ENCODE measurements at places on chromosomes 7 and 10.

GRCh38 chr7:74612015-74612829, 45.3 kb upstream of the GTF2I start:
- peak; percentile 75 for DNase-seq

DNA sequence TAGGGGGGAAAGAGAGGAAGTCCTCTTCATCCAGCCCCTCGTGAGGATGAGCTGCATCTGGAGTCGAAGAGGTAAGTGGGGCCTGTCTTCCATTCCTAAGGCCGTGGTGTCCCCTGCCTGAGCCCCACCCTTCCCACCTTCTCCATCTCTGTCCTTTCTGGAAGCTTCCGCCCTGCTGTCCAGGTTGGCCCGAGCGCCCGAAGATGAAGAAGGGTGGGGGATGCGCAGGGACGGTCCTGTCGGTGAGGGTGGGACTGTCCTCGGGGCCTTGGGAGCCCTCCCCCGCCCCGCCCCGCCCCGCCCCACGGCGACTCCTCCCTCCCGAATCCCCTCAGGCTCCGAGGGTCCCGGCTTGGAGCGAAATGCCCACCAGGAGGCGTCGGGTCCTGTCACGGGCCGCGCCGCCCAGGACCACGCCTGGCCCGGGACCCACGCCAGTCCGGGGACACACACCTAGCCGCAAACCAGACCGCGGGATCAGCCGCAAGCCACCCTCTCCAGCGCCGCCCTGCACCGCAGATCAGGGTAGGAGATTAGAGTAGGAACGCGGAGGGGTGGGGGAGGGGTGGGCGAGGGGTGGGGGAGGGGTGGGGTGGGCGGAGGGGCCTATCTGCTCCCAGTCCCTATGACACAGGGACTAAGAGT, 15.3 kb downstream of the GPRIN2 start:
- DNase-seq = no peak

GRCh38 chr10:48981310-48981907, 41.8 kb upstream of the LRRC18 start:
- DNase-seq = peak; percentile 17

- DNase-seq = no peak
Observed at GRCh38 chr10:33291053-33291592, 43.3 kb downstream of the NRP1 start.

DNA sequence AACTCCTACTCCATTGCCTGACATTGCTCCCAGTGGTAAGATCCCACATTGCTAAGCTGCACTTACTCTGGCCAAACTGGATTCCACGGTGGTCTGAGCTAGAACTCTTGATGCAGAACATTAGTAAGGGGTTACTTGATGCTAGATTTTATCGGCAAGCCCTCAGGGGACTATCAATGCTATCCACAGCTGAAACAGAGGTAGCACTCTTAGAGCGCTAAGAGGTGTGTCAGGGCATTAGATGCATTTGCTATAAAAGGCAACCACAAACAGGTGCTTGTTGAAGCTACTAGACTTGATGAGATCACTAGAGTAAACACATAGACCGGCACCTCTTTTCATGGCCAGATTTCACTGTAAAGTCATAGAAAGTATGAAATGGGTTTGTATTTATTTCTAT, 116.3 kb downstream of the MDFIC start:
- DNase-seq = no peak

DNA sequence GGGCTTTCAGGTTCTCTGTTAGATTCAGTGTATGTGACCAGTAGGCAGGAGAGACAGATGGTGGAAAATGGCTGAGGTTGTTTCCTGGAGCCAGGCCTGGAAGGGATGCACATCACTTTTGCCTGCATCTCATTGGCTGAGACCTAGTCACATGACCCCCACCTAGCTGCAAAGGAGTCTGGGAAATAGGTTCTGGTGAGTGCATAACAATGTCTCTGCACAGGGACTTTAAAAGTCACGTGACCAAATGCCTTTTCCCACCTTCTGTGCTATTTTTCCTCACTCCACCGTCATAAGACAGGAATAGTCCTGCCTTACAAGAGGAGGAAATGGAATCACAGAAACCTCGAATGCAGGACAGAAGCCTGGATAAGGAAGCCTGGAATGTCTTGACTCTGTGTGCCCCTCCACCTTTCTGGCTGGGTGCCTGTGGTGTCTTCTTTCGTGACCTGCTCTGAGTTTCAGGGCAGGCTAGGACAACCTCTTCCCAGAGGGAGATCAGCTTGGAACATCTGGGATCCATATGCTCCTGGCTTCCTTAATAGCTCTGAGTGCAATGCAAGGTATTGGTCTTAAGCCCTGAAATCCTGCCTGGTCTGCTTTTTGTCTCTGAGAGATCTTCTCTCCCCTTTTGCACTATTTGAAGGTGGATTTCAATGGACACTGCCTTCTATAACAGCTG, 139.9 kb upstream of the ZNF438 start:
- DNase-seq = no peak

GRCh38 chr10:17062955-17063484, 66.6 kb downstream of the CUBN start:
- peak; percentile 56 for DNase-seq

GRCh38 chr7:103811290-103811689, 178.2 kb downstream of the RELN start:
- DNase-seq = no peak

- no peak for DNase-seq
Observed at GRCh38 chr7:33986951-33987947, 81.9 kb downstream of the BMPER start.

- DNase-seq = no peak
Observed at GRCh38 chr7:154836021-154836448, 166.9 kb downstream of the PAXIP1 start.
